ENCODE measurements at places on chromosomes 6 and 20.

- DNase-seq = no peak
Observed at GRCh38 chr6:154440422-154441043, 70.0 kb downstream of the CNKSR3 start.

DNA sequence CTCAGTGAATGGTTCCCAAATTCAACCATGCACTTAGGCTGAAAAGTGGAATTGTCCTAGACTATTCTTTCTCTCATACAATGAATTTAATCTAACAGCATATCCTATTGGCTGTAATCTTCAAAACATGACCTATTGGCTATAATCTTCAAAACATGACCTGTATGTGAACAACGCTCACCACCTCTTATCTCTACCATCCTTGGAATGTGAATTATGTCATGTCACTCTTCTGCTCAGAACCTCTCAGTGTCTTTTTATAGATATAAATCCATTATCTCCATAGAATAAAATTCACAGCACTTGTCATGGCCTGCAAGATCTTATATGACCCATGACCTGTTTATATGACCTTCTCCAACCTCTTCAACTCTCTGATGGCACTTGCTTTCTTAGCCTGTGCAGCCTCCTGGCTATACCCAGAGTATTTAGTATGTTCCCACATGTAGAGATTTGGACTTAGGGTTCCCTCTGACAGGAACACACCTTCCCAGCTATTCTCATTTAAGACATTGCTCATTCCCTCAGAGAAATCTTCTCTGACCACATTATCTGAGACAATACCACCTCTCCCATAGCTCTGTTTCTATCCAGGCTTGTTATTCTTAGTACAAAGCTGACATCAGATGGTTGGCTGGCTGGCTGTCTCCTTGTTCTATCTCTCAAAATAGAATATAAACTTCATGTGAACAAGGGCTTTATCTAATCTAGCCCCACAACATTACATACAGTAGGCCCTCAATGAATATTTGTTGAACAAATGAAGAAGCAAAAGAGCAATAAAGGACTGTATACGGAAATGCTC, 275.0 kb upstream of the PREP start:
- no peak for DNase-seq

GRCh38 chr20:50595433-50595895, 85.3 kb downstream of the PTPN1 start:
- no peak for DNase-seq

GRCh38 chr6:45427726-45428125, 50.0 kb upstream of the SUPT3H start:
- no peak for DNase-seq

DNA sequence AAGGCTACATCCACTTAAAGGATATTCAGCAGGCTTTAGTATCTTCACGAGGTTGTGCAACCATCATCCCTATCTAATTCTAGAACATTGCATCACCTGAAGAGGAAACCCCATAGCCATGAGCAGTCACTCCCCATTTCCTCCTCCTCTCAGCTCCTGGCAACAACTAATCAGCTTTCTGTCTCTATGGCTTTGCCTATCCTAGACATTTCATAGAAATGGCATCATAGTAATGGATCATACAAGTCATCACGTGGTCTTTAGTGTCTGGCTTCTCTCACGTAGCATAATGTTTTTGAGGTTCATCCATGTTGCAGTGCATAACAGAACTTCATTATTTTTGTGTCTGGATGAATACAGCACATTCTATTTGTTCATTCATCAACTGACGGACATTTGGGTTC, 20.5 kb downstream of the SNAI1 start:
- DNase-seq = peak; percentile 98

DNA sequence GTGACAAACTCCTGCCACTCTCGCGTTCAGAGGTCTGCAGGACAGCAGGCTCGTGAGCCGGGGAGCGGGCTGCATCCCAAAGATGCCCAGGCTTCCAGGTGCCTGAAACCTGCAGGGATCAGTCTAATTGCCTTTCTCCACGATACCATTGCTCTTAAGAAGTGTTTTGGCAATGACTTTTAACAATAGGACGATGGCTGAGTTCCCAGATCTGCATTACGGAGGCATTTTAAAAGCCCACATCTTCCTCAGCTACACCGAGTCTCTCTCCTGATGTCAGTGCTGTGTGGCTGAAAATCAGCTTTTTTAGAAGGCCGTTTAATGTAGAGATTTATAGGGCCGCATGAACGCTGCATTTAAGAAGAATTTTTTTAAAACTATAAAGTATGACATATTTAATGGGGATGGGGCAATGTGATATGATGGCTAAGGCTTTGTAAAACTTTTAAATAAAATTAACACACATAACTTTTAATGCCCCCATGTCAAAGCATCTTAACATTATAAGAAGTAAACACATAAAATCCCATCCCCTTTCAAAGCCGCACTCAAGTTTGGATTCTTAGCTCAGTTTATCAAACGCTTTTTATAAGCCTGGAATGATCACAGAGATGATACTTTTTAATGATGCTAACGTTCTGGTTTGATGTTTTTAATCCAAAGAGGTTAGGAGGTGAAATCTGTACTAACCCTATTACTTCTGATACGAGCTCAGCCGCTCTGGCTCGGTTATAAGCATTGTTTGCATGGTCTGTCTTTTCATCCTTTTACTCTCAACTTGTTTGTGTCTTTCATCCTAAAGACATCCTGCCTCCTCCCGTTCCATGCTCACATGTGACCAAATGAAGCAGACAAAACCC, 386.0 kb downstream of the SMOC2 start:
- peak; percentile 27 for DNase-seq

DNA sequence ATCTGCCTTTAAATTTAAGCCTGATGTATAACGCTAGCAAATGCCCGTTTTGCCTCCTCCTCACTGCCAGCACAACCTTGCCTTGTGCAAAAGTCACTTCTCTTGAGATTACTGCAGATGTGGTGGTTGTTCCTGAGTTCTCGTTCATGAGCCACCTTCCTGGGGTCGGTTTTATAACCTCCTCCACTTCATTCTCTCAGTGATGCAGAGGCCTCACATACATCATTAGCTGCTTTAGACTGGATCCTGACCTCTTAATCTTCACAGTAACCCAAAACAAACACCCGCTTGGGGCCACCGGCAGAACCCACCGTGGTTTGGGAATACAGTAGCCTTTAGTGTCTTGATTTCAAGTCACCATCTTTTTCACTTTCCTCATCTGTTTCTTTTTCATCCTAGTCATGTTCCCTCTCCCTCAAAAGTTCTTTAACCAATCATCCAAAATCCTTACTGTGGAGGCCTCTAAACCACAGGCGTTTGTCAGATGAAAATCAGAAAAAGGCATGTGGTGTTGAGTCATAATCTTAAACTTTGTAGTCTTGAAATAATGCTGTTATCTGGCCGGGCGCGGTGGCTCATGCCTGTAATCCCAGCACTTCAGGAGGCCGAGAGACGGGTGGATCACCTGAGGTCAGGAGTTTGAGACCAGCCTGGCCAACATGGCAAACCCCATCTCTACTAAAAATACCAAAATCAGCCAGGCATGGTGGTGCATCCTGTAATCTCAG, 430.3 kb upstream of the SOX4 start:
- peak; percentile 62 for DNase-seq

DNA sequence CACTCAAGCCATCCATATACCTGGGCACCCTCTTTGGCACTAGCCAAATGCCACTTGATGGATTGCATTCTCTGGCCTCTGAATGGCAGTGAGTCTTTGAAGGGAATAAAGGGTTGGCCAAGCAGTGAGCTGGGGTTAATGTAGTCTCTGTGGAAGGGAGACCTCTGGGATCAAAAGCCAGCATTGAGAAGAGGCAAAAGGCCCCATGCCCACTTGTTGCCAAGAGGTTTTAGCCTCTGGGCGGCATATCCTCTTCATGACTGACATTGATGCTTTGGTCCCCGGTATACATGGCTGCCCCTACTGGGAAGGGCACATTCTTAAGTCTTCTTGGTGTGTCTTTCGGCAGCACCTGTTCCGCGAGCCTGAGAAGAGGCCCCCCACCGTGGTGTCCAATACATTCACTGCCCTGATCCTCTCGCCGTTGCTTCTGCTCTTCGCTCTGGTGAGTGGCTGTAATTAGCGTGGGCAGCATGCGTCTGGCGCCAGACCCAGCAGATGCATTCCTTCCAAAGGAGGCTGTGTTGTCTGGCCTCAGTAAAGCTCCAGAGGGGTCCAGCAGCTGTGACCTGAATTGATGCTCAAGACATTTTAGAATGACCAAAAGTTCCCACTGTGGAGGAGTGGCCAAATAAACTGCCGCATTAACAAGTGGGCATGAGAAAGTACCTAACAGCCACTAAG, 29.5 kb downstream of the GHRH start:
- no peak for DNase-seq

DNA sequence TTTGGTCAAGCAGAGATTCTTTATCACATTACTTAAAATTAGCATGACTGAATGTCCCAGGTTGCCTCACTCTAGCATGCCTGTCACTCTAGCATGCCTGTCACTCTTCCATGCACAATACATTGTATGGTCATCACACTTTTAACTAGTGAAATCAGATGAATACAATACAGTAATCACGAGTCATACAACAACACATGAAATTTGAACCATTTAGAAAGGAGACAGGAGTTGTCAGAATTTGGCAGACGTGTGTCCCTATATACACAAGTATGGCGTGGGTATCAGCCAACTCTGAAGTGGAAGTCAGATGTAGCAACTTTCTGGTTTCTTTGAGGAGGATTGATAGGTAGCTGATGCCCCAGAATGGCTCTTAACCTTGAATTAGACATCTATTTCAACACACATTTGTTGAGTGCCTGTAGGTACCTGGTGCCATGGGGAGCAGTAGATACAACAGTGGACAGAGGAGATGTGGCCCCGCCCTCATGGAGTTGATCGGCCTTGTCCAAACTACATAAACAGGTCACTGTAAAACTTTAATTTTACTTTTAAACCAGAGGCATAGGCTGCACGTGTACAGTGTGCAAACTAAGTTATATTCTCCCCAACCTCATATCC, 116.1 kb upstream of the TIAM2 start:
- no peak for DNase-seq

- DNase-seq = peak; percentile 90
Observed at GRCh38 chr6:129667621-129668020, 42.4 kb downstream of the ARHGAP18 start.

DNA sequence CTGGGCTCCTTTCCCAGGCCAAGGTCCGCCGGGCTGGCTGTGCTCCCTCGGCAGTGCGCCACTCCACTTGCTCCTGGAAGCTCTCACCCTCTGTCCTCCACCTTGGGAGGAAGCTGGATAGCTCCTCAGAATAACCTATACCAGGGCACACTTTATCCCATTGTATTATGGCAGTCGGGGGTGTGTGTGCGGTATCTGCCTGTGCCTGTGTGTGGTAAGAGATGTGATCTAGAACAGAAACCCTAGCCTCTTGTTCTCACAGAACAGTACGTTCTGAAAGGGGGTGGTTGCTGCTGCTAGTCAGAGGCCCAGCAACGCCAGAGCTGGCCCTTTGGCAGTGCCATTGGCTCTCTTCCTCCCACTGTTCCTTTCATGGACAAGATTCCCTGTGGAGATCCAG, 168.4 kb downstream of the TBXT start:
- no peak for DNase-seq

DNA sequence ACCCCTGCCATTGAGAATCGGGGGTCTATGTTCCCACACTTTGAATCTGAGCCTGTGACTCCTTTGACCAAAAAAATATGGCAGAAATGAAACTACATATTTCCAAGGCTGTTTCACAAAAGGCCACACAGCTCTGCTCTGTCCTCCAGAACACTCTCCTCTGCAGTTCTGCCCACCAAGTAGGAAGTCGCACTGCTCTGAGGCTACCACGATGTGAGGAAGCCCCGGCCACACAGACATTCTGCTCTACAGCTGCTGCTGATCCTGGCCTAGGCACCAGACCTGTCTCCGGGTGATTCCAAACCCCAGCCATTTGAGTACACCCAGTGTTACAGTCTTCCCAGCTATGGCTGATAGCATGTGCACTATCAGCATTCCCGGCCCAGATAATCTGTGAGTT, 85.1 kb downstream of the LYRM4 start:
- no peak for DNase-seq

GRCh38 chr20:17928633-17929311, 39.8 kb downstream of the SNX5 start:
- DNase-seq = no peak

GRCh38 chr20:14055127-14055742, 59.9 kb downstream of the MACROD2 start:
- DNase-seq = peak; percentile 80

All from cardiac fibroblast (primary cell).